ENCODE measurements at places on chromosomes 11 and 22.
A peak's percentile ranks its signal among the peaks of the same experiment; 100 is the strongest.

- no peak for DNase-seq
Observed at GRCh38 chr11:119782739-119783072, 53.7 kb upstream of the NECTIN1 start.

GRCh38 chr11:122933416-122933815, 48.2 kb downstream of the BSX start:
- DNase-seq = no peak

- no peak for DNase-seq
Observed at GRCh38 chr22:46106279-46107022, 43.9 kb upstream of the PPARA start.

DNA sequence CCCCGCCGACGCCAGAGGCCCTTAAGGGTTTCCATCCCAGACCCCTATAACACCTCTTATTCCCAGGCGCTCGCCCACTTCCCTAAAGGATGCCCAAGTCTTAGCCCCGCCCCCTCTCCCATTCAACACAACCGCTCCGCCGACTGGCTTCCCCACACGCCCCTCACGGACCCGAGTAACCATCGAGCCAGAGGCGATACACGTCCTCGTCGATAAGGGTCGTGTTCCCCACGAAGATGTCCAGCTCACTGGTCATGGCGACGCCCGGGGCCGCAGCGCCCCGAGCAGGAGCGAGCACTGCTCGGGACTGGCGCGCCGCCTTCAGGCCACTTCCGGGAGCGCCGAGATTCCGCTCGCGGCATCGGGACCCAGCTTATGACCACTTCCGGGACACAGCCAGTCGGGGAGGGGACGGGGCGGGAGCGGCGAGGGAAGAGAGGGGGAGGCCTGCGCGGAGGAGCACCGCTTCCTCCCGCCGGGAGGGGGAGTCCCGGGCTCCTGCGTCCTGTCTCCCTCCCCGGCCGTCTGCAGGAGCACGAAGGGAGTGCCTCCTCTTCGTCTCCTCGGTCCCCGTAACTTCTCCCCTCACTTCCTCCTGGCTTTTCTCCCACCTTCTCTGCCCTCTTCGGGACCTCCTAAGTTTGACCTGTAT, at the start of gene FIBP:
FIBP (minus strand) TSS at position 309 of the 652 bp plus-strand sequence; CDS start at position 256, 53 bp downstream.
- DNase-seq = peak; percentile 92

- no peak for DNase-seq
Observed at GRCh38 chr11:46259971-46260560, 17.4 kb upstream of the CREB3L1 start.

- no peak for DNase-seq
Observed at GRCh38 chr11:115643549-115644270, 139.5 kb upstream of the CADM1 start.

GRCh38 chr11:33787076-33787475, 12.8 kb upstream of the FBXO3 start:
- no peak for DNase-seq

DNA sequence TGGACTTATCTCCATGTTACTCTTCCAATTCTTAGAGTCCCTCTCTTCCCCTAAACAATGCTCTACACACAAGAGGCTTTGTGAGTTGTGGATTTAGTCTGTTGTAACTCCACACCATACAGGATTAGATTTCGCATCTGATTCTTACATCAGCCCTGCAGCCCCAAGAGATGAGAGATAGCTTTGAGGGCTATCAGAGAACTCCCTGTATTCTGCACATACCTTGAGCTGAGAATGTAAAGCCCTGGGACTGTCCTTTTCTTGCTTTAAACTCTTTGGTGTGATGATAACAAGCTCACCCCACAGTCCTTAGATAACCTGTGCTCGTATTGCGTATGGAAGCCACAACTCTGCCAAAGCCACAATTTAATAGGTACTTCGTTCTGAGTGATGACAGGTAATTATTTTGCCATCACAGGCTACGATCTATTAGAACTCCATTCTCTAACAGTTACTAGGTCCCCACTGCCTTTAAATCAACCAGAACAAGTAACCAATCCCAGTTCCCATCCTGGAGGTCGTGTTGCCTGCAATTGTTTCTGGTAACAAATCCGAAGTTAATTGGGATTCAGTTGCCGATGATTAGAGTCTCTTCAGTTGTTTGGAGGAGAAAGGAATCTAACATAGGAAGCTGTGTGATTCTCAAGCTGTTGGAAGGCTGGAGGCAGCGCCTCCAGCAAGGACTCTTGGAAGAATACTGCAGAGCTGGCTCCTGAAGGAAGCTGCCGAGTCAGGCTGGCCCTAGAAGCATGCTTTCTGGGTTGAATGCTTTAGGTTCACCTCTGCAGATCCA, 1.3 kb upstream of the PARVG start:
- no peak for DNase-seq

DNA sequence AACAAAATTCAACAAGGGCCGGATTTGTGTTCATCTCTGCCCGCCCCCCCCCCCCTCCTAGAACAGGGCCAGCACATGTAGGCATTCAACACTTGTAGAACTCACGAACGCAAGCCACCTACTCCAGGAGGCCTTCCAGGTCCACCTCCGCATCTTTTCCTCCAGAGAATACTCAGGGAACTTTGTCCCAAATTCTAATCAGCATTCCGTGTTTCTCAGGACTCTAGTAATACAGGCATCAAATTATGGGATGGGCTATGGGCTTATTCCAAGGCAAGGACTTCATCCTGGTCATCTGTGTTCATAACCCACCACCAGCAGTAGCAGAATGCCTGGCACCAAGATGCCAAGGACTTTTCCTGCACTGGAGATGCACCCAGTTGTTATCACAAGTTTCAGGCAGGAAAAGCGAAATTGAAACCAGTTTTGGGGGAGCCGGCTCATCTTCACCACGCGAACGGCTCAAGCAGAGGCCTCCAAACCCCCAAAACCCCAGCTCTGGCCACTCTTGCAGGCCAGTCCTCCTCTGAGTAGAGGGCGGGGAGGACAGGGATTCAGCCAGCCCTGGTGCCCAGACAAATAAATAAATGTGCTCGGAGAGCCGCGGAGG, 462 bp downstream of the UBE2L6 start:
- DNase-seq = no peak

- no peak for DNase-seq
Observed at GRCh38 chr11:70250876-70251658, 19.4 kb upstream of the PPFIA1 start.

GRCh38 chr22:45336971-45337431, 27.3 kb downstream of the FAM118A start:
- DNase-seq = no peak

GRCh38 chr11:65595543-65596281, at the start of gene KCNK7:
TSS of gene KCNK7 (minus strand) at chr11:65595800. CDS start at chr11:65595772, 28 bp downstream.
- no peak for DNase-seq

DNA sequence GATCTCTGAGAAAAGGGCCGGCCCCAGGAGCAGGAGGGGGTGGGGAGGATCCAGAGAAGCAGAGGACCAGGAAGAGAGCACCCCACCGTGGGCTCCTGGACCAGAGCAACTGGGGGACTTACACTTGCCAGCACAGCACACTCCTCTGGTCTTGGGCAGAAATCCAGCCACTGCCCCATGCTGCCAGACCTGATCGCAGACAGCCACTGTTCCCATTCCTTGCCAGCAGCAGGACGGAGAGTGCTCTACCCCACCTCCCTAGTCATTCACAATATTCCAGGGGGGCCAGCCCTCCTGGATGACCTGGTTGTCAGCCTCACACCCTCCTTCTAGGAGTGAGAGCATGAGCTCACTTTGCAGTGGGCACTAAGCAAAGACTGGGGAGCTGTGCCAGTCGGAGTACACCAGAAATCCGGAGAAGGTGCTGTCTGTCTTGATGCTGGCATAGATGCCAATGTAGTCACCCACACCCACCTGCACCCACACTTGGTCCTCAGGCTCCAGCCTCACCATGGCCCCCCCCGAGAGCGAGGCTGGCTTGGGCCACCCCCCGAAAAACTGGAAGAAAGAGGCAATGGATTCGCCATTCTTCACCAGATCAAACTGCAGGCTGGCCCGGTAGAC, 1.6 kb downstream of the C1QTNF5 start:
- no peak for DNase-seq

- DNase-seq = no peak
Observed at GRCh38 chr22:43448048-43448447, 36.2 kb downstream of the MPPED1 start.

DNA sequence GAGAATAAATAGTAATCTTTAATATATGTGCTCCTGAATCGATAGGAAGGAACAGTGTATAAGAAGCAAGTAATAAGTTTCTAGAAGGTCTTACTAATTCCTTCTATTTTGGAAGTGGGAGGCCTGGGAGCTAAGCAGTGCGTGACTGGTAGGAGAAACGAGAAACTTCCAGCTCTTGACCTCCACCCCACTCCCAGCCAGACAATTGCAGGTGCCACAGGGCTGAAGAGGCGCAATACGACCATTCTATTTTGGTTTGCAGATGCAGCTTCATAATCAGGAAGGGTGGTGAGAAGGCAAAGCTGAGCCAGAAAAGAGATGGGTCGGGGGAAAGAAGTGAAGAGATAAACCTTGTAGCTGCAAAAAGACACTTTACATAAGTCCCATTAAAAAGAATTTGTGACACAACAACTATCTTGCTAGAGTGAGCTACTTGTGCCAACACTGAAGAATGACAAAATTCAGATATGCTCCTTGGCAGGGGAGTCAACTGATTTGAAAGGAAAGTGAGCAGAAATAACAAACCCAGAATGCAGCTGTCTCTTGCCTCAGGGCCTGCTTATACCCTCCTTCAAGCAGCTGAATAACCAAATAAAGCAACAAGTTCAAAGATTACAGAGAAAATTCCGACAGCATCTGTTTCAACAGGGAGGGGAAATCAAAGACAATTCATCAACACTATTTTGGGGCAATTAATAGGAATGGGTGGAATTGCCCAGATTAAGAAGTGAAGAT, 35.1 kb downstream of the GRIA4 start:
- no peak for DNase-seq

DNA sequence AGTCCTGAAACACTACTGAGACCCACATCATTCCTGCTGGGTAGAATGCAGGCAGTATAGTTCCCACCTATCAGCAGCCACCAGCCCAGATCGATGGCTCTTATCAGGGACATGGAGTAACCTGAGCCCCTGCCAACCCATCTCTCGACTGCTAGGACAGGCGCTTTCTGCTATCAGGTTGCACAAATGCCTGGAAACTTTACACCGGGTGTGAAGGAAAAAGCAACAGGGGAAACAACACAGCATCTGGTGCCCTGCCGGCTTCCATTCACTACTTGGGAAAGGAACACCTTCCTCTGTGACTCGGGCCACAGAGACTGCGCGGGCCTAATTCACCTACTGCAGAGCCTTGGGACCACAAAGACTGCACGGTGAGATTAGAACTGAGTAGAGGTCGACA, 18.5 kb downstream of the RBFOX2 start:
- DNase-seq = no peak

DNA sequence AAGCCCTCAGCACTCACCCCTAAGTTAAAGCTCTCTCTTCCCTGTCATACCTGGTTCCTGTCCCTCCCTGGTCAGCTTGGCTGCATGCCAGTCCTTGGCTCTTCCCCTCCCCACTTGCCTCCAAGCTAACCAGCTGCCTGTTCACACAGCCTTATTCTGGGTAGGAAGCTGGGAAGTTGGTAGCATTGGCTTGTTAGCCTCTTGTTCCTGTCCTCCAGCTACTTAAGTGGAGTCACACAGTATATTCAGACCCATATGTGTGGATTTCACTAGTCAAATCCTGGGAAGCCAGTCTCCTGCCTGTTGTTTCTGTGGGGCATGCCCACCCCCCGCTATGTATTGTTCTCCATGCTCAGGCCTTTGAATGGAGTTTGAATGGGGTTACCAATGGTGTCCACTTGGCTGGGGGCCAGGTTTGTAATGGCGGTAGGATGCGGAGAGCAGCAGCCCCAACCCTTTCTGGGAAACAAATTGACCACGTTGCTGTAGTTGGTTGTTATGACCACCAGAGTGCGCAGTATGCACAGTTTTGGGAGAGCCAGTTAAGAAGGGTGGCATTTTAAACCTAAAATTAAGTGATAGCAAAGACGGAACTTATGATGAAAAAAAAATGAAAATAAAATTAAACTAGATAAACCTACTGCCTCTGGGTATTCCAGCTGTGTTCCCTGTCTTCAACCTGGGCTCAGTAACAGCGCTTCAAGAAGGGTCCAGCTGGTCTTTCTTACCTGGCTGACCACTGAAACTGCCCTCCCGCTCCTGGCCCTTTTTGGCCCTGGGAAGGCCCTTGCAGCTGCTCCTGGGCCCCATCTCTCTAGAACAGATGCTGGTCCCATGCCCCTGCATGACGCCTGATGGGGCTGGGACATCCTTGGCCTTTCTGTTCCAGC, 10.7 kb upstream of the RPS3 start:
- DNase-seq = peak; percentile 48

DNA sequence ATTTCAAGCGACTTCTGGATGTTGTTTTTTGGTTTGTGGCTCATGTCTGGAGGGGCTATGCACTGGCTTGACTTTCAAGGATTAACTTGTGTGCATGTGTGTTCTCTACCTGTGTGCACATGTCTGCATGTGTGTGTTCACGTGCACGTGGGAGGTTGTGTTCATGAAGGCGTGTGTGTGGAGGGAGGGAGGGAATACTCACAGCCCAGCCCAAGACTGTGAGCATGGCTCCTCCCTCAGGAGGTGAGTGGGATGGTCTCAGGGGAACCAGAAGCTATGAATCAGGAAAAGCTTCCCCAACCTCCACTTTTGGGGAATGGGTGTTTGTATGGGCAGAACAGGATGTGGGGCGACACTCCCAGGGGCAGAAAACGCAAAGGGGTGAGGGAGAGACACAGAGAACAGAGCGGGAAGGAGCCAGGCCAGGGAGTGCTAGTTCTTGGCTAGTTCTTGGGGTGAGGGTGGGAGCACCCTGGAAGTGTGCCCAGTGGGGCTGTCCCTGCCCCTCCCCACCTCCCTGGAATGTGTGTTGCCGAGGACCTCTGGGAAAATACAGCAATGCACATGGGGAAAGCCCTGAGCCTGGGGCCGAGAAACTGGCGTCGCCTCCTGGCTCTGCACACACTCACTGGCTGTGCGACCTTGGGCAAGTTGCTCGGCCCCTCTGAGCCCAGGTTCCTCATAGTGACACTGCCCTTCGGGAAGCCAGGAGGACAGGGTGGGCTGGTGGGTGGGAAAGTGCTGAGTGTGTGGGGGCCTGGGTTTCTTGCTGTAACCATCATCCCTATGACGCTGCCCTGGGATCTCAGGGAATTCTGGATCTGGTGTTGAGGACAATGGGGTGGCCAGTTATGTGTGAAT, 16.9 kb upstream of the ALX4 start:
- DNase-seq = no peak

DNA sequence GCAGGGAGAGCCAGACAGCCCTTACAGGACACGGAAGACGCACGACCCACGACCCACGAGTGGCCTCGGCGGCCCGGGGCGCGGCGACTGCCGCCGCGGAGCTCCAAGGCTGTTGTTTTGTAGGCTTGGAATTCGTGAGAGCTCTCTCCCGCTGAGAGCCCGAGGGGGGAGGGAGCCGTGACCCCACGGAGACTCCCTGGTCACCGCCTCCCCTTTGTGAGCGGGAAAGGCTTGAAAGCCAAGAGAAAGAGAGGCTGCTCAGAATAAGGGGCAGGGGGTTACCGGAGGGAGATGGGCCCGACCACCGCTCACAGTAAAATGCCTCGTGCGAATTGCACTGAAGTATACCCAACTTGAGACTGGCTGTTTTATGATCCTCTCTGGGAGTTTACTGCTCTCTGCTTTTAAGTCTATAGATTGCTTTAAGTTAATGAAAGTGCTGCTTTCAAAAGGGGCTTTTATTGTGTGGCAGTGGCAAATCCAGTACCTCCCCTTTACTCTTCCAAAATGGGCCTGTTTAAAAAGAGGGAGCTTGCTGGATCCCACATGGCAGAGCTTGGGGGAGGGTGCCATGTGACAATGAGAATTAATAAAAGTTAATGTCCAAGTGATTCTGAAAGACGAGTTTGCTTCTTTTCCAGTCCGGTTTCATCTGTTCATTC, 2.9 kb downstream of the PKNOX2 start:
- no peak for DNase-seq

Data from activated T-cell treated with anti-CD3 and anti-CD28 coated beads for 1 hour (primary cell).